NCI-H345 (cell line): ENCODE measurements at places on chromosomes 6 and 20.
A peak's percentile ranks its signal among the peaks of the same experiment; 100 is the strongest.

DNA sequence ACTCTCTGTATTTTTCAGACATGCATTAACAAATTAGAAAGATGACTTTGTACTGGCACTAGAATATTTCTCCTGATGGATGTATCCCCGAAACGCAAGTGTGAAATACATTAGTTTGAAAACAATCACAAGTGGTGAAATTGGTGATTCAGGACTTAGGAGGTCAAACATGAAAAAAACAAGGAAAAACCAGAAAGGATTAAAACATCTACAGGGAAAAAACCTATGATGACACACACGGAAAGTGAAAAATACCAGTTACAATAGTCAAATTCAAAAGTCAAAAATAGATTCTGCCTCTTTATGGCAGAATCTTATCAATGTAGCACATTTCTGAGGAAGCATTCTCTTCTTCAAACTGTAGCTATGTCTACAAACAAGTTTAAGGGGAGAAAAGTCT, 129.0 kb upstream of the SGK1 start:
- DNase-seq, result no peak

DNA sequence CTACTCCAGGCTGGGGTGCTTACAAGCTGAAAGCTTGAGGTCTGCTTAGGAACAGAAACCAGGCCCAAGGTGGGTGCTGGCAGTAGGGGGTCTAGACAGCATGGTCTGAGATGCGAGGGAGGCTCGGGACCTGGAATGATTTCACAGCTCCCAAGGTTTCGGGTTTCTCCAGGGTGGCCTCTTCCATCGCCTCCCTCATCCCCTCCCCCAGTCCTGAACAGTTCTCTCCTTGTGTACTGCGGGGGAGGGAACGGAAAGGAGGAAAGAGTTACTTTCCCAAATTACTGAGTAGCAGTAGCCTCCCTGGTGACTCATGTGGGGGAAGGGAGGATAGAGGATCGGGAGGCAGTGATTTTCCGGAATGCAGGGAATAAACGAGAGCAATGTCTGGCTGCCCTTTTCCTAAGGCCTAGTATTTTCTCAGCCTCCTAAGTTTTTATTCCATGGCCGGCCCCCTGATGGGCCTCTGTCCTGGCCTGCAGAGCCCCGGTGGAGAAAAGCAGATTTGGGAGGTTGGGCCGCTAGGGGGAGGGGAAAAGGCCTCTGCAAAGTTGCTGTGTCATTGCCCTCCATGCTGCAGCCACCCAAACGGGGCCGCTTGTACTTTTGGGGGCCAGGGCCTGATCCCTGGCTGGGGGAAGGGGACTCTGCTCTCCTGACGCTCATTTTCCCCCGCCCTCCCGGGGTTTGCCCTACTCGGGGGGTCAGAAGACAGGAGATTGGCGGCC, 1.5 kb downstream of the BRD2 start:
- DNase-seq, result peak; percentile 80

DNA sequence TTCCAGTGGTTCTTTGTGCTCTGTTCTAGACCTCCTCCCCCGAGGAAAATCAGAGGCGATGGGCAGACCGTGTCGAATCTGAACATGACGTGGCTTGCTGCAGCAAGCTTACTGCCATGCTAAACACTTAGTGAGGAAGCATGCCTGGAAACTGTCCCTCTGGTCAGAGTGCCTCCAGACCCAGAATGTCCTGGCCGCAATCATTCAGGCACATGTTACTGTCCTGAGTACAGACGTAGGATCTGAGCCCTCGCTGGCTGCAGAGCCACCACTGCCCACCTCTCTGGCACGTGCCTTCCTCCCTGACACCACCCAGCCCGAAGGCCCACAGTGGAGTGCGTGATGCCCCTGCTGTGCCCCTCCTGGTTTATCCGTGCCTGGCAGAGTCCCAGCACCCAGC, 163.6 kb downstream of the SYNDIG1 start:
- peak; percentile 62 for DNase-seq

DNA sequence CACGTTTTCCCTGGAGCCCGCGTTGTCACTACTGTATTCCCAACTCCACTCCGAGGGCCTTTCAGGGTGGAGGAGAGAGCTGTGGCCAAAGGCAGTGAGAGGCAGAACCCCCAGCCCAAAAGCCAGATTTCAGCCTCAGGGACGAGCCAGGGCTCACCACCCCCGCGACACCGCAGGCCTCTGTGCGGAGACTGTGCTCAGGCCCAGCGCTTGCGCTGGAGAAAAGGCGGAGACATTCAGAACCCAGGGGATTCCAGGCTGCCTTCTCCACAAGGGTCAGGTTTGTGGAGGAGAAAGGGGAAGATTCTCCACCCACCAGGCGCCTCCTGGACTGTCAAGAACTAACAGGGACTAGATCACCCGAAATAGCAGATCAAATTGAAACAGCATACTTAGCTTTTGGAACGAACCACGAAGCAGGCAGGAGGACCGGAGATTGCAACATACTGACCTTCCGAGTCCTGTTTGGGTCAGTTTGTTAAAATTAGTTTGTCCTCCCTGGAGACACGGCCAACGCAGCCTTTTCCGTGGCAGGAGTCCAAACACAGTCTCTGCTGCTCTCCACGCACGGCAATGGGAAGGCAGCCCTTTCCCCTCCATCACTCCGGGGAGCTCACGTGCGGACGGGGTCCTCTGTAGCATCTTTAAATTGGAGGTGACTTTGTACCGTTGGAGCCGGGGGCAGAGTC, 14.4 kb downstream of the DLL1 start:
- DNase-seq, result no peak

DNA sequence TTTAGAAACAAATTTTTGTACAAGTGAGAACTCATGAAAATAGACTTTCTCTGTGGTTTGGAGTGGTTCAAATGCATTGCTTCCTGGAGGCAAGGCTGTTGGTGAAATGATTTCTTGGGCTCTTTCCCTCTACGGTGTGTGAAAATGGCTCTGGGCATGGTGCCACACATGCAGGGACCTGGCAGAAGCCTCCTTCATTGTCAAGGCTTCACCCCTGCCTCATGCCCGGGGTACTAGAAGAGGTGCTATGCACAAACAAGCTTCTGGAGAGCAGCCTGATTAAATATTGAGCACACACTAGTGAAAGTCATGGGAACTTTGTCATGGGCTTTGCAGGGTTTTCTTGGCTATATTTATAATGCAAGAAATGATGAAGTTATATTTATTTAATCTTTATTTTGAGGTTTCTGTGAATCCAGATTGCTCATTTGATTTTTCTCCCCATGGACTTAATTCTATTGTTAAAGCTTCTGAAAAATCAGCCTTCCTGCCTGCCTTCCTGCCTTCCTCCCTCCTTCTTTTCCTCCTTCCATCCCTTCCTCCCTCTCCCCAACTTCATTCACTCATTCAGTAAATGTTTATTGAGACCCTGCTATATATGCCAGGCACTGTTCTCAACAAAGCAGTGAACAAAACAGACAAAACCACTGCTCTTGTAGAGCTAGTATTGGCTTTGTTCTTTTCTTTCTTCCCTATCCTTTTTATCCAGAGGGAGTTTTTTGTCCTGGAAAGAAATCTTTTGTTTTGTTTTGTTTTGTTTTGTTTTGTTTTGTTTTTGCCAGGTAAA, 21.0 kb downstream of the C6orf89 start:
- DNase-seq, result peak; percentile 67

- no peak for DNase-seq
These were observed 247.0 kb downstream of the PHACTR1 start for GRCh38 chr6:12963567-12963966.

- DNase-seq, result no peak
These were observed 9.9 kb downstream of the ANKRD66 start for GRCh38 chr6:46756469-46757213.

DNA sequence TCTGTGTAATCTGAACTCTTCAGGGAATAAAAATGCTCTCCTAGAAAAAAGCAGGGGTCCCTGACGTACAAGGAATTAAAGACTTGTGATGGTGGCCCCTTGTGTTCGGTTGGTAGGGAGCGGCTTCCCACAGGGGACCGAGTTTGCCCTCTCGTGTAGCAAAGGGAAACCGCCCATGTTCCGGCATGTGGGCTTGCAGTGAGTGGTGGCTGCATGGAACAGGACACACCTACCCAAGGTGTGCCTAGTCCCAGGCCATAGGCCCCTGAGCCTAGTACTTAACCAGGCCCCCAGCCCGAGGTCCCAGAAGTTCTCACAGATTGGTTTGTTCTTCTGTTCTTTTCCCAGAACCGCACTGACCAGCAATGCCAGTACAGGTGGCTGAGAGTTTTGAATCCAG, 15.5 kb downstream of the MYBL2 start:
- no peak for DNase-seq

DNA sequence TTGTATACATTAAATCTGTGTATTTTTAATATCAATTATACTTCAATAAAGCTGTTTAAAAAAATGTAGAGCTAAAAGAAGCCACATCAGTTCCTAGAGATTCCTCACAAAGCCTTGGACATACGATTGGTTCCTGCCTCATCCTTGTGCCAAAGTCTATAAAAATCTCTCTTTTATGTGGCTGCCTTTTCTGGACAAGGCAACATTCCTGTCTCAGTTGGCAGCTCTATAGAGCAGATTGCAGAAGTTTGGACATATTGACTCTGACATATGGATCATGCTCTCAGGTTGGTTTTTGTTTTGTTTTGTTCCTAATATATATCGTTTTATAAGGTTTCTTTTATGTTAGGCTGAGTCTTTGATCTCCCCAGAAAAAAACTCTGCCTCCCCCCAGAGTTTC, 148.9 kb downstream of the MAFB start:
- no peak for DNase-seq

GRCh38 chr6:83574783-83575182, 62.4 kb downstream of the PRSS35 start:
- DNase-seq, result no peak

DNA sequence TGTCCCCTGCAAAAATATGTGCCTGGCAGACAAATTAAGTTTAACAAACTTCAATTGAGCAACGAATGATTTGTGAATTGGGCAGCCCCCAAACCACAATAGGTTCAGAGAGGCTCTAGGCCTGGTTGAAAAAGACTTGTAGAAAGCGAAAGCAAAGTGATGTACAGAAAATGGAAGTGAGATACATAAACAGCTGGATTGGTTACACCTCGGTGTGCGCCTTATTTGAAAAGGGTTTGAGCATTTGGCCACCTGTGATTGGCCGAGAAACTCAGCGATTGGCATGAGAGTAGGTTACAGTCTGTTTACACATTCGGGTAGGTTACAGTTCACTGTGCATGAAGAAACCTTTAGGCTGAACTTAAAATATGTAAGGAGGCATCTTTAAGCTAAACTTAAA, 136.9 kb downstream of the CD83 start:
- DNase-seq, result no peak

DNA sequence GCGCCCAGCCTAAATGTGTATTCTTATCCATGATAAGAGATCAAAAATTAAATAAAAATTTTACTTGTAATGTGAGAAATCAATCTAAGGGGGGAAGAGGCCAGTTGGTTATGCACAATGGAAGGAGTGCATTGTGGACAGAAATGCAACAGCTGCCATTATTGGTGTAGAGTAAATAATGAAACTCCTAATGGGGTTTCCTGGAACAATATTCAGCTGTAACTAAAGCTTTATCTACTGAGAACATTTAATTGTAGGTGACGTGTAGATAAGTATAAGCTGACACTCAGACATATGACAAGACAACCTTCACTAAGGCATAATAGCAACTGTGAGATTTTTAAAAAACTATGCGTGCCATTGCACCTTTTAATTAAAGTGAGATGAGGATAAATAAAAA, 71.4 kb downstream of the CEP57L1 start:
- peak; percentile 27 for DNase-seq

DNA sequence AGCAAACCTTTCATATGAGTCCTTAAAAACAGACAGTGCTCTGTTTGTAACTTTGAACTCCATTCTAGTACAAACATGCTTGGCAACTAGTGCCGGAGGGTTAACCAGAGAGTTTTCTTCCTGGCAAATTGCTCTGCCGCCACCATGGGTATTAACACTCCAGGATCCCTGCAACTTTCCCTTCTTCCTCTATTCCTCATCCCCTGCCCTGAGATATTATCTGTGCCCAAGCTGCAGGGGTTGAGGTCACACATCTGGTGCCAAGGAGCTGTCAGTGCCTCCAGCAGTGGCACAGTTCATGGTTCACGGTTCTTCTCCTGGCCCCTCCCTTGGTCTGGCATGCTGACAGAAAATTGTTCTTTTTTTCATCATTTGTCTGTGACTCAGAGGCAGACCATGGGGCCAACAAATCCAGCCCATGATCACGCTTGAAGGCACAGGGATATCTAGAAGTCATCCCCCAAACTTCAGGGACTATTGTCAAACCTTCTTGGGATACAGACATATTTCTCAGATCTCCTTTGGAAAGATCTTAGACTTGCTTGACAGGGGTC, 77.5 kb downstream of the ATXN1 start:
- DNase-seq, result no peak

DNA sequence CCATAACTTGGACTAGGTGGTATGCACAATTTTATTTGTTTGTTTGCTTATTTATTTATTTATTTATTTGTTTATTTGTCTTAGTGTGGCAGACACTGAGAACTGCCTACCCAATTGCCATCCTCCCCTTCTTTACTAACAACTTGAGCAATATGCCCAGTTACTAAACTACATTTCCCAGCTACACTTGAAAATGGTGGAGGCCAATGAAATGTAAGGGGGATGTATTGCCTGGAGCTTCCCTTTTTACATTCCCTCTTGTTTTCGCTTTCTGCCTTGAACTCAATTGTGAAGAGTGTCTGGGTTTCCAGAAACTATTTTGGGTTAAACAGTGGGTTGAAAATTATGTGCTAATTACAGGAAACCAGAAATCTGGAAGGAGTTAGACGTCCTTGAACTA, 152.7 kb upstream of the FKBP1C start:
- no peak for DNase-seq

DNA sequence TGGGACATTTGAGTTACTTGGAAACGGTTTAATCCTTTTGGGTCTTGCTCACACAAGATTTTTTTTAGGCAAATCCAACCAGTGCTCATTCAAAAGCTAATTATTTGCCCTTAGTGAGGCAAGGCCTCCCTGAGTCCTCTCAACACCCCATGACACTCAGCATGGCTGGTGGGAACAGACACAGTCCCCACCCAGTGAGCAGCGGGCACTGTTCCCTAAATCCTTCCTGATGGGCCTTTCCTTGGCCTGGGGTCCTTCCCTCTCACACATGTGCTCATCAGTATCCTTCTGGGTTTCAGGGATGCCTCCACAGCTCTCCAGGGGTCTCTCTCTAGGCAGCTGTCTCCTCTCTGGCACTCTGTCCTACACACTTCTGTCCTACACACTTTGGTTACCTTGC, 28.0 kb downstream of the PLAGL2 start:
- no peak for DNase-seq

- no peak for DNase-seq
These were observed 87.6 kb downstream of the BTBD9 start for GRCh38 chr6:38552121-38552520.

DNA sequence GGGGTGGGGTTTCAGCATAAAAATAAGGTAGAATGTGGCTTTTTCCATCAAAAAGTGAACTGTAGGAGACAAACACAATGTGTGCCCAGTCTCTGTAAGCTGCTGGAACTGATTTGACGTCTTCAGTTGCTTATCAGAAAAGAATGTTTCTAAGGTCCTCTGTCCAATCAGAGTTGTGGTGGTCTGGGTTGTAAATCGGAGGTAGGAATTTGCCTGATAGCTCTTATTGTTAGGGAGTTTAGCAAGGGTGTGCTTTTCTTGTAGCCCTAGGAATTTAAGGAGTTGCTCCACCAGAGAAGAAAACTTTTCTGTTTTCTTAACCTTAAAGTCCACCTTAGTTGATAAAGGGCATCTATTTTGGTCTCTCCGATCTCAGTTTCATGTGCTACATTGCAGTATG, 10.4 kb upstream of the SSTR4 start:
- no peak for DNase-seq

- DNase-seq, result no peak
These were observed 31.1 kb upstream of the SYNDIG1 start for GRCh38 chr20:24438331-24438730.

GRCh38 chr6:15966000-15966520, 162.8 kb upstream of the MYLIP start:
- DNase-seq, result no peak
